Cardiac septum (tissue), 1 donor: ENCODE measurements at places on chromosomes 2 and 18. TPM values are rescaled to one million over a fixed set of nuclear protein-coding genes. Genes with fewer than 3 reads are reported as not detected.
A peak's percentile ranks its signal among the peaks of the same experiment; 100 is the strongest.

The NT5C1B gene
- total RNA-seq: not detected

The B3GNT7 gene
- total RNA-seq: 5.4 TPM

GRCh38 chr2:76599732-76600368 is 889.1 kb upstream of the GCFC2 start:
- DNase-seq: no peak

GRCh38 chr2:126358122-126358521 is 297.8 kb upstream of the GYPC start:
- DNase-seq: no peak

- DNase-seq: peak; percentile 20
Measured at GRCh38 chr2:217972490-217972889, 30.3 kb downstream of the TNS1 start.

- no peak for DNase-seq
Measured at GRCh38 chr2:45981384-45981930, 315.8 kb upstream of the EPAS1 start.

- no peak for DNase-seq
Measured at GRCh38 chr2:102253140-102253752, 58.1 kb upstream of the IL1RL1 start.

- no peak for DNase-seq
Measured at GRCh38 chr2:55947752-55948151, 24.2 kb upstream of the EFEMP1 start.
